Stimulated activated CD8-positive, alpha-beta memory T cell treated with anti-CD3 and anti-CD28 coated beads, Interleukin-7, amount 100 ng/mL, for 4 hours (primary cell): ENCODE measurements at places on chromosomes 2 and 18.

DNA sequence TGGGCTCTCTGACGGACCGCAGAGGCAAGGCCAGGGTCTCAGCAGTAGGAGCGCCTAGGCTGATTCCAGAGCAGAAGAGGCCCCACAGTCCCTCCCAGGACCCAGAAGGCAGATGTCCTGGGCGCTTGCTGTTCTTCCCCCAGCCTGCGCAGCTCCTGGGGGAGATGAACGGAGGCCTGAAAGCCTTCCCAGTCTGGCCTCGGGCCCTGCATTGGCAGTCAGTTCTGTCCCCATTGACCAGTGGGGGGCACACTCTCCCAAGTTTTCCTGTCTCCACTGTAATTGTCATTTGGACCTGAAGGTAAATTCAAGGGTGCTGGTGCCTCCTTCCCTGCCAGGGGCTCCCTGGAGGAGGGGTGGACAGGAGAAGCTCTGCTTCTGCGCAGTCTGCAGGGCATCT lies 345.7 kb downstream of the CYP26B1 start:
- DNase-seq: no peak

DNA sequence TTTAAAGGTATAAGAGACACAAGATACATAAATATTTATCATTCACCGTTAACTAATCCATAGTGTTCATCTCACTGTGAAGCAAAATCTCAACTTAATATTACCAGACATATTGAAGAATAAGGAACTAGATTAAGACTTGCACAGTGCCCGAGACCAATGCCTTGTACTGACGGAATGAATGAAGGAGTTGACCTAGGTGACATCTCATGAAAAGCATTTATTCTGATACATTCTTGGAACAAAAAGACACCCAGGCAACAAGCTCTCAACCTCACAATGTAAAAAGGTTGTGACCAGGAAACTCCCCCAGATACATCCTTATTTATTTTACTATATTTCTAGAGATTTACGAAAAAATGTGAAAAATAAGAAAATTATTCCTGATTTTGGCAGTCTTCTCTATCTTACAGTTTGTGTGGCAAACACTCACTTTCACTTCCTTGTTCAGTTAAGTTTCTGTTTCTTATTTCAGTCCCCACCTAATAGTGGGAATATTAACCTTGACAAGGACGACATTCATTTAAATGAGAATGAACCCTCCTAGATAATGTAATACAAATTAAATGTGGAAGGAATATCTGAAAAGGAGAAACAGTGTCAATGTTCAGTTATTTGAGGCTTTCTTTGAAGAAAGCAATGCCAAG lies 28.4 kb downstream of the M1AP start:
- no peak for DNase-seq

DNA sequence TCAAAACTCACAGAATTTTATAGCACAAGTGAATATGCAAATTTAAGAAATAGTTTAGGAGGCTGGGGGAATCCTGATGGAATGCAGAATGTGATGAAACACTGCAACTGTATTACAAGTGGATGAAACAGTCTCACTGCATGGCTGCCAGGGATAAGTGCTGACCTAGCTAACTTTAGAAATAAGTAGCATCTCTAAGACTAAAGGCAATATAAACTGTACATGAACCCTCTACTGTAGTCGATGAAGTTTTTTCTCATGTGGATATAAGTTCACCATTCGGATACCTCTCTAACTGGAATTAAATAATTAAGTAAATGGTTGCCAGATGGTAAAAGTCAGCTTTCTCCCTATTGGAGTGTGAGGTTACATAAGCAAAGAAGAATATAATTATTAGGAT lies 777.8 kb upstream of the RAB6C start:
- no peak for DNase-seq

- no peak for DNase-seq
These were observed 135.6 kb downstream of the RBMS1 start for GRCh38 chr2:160358046-160358445.

DNA sequence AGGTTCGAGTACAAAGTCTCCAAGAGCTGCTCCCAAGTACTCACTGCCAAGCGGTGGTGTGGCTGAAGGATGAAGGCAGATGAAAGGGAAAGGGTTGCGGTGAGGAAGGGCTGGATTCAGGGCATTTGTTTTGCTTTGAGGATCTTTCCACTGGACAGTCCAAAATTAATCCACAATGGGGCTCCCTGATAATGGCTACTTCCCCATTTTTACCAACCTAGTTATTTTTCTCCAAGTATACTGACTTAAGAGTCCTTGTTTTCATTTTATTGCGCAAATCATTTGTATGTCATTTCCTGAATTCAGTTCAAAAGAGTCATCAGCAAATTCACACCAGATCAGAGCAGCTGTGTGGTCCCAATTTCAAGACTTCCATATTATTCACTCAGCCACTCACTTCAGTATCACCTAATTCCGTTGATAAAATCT lies 464 bp upstream of the SESTD1 start:
- DNase-seq: no peak

GRCh38 chr2:185291035-185291647 lies 447.5 kb upstream of the FSIP2 start:
- DNase-seq: no peak
